ENCODE measurements at places on chromosomes 5 and 9.

- DNase-seq: peak; percentile 37
These were observed 312 bp downstream of the SET start for GRCh38 chr9:128689293-128689774.

- no peak for DNase-seq
These were observed 87.0 kb downstream of the GALNT10 start for GRCh38 chr5:154277499-154277898.

DNA sequence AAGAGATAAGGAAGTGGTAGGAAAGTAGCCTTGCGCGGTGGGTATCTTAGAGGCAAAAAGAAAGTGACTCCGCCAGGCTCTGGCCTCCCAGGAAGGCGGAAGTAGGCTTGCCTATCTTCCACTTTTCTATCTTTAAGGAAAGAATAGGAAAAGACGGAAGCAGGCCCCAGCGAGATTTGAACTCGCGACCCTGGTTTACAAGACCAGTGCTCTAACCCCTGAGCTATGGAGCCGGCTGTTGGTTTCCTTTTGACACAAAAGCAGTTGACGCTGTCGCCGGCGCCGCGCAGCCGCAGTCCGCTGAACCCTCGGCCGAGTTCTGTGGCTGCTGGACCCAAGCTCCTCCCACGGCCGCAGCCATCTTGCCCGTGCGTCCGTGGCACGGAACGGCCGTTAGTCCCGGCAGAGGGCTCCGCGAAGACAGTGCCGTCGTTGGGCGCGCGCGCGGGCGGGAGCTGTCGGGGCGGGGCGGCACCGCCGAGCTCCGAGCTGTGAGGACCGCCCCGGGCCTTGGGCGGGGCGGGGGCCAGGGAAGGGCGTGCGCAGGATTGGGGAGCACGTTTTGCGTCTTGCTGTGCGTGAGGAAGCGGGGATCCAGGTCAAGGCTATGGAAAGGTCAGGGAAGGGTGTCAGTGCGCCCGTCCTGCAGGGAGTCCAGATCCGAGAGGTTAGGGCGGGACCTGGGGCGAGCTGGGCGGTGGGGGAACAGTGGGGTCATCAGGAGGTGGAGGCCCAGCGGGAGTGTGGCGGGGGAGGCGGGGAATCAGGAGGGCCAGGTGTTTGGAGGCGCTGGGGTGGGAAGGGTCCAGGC, 13.3 kb downstream of the TRIM7 start:
- peak; percentile 93 for DNase-seq

DNA sequence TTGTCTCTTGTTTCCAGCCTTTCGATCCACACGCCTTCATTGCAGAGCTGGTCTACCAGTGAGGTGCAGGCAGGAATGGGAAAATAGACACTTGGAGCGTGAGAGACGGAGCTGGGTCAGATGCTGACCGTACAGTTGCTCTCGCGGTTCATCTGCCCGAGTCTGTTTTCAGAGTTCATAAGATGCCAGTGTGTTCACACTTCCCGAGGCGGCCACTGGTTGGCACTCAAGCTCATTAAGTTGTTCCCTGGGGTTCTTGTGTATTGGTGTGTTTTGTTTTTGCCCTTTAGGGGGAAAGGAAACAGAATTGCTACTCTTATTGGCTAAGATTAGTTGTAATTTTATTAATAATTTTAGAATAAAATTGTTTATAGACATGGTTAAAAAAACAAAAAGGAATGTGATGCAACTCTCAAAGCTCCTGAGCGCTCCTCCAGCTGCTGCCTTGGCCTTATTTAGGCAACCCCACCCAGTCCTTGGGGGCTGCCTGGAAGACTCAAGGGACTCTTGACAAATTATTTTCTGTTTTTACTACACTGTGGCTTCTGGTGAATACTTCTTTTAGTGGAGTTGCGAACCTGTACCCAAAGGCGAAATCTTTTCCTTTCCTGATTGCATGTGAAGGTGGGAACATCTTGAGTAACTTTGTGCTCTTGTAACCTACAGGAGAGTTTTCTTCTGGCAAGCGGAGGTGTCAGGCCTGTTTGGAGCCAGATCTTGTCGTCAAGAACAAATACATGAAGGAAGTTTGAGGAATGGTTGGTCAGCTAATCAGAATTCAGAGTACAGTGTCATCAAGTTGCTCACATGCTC, 146.1 kb downstream of the MAST4 start:
- no peak for DNase-seq

- no peak for DNase-seq
These were observed 1.4 kb downstream of the PIK3R1 start for GRCh38 chr5:68217047-68217355.
